HEK293T (cell line): ENCODE measurements at places on chromosomes 16 and 17.
A peak's percentile ranks its signal among the peaks of the same experiment; 100 is the strongest.

- DNase-seq, result no peak
These were observed 23.6 kb downstream of the SPPL2C start for GRCh38 chr17:45868276-45868675.

DNA sequence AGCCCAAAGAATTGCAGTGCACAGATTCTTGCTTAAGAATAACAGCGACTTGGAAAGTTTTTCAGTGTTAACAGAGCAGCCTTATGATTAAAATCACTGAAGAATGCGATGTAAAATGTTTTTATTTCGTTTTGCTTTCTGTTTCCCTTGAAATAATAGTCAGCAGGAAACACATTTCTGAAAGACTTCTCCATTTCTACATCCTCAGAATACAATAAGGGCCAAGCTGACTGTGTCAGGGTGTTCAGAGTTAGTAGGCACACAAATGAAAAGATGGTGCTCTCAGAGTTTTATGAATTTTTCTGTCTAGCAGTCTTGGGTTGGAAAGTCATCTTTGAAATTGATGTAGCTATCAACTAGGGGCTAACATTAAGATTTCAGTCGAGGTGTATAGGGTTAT, 582.9 kb upstream of the RBFOX1 start:
- DNase-seq, result no peak

- no peak for DNase-seq
These were observed 352 bp downstream of the GGNBP2 start for GRCh38 chr17:36545077-36545464.

GRCh38 chr16:75111514-75111940, 5.1 kb downstream of the LDHD start:
- DNase-seq, result no peak

DNA sequence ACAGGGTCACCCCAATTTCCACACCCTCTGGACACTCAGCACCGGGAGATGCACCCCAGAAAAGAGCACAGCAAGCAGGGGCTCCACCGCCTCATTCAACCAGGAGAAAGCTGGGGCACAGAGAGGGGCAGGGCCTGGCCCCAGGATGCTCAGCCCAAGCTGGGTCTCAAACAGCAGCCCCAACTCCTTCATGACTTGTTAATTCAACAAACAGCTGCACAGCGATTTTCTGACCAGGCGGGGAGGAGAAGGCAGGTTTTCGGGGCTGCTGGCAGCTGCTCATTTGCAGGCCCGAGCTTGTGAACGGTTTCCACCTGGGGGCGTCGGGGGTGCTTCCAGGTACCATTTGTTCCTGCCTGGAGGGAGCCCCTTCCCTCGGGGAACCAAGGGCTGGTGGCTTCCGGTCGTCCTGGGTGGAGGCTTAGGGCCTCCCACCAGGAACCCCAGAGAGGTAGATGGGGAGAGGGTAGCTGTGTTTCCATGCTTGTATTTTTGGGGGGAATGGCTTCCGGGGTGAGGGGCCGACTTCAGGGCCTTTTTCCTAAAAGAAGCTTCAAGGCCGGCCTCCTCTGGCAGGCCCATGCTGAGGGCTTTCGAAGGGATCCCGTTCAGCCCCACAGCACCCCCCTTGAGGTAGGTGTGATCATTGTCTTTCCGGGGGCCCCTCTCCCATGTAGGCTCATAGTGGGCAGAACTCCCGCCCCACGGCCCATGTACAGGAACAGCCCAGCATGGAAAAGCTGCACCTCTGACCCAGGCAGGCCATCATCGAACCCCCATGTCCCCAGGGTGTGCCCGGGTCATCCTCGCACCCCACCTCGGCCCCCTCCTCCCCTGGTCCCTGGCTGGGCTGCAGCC, 191.6 kb upstream of the GSE1 start:
- DNase-seq, result no peak

DNA sequence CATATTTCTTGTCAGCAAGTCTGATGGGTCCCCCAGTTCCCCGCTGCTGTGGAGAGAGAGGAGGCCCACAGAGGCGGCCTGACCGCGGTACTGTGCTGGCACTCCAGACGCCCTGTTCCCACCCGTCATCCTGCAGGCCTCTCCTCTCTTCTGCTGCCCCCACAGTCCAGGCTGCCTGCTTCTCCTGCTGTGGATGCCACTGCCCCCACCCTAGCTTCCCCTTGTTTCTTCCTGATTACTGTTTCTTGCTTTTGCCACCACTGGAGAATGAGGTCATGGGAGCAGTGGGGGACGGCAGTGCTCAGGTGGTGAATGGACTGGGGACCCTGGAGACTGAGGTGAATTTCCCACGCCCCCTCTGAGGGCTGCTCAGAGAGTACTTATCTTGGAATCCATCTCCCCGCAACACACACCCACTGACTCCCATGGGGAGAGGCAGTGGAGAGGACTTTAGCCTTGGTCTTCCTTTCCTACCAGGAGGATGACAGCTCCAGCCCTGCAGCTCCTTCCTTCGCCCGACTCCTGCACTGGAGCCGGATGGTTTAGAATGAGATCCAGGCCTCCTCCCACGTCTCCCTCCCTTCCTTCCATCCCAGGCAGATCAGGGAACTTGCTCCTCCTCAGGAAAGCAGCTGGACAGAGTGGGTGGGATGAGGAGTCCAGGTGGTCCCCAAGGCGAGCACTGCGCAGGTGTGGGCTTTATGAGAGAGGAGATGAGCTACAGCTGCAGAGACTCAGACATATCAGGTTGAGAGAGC, 60.4 kb downstream of the PLXDC1 start:
- no peak for DNase-seq

DNA sequence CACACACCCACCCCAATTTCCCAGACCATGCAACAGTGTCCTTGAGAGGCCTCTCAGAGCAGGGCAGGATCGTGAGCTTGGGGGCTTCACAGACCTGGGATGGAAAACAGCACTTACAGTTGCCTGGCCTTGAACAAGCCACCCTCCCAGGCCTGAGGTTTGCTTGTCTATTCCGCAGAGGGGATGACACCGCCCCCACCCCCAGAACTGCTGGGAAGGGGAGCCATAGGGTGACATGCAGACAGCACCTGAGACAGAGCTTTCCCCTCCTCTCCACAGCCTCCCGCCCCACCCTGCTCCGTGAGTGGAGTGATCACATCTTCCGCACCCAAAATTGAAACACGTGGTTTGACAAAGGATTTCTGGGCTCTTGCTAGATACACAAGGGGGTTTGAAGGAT, 131.5 kb upstream of the TNRC6C start:
- no peak for DNase-seq

GRCh38 chr17:45414990-45415881, 17.4 kb downstream of the ARHGAP27 start:
- no peak for DNase-seq

DNA sequence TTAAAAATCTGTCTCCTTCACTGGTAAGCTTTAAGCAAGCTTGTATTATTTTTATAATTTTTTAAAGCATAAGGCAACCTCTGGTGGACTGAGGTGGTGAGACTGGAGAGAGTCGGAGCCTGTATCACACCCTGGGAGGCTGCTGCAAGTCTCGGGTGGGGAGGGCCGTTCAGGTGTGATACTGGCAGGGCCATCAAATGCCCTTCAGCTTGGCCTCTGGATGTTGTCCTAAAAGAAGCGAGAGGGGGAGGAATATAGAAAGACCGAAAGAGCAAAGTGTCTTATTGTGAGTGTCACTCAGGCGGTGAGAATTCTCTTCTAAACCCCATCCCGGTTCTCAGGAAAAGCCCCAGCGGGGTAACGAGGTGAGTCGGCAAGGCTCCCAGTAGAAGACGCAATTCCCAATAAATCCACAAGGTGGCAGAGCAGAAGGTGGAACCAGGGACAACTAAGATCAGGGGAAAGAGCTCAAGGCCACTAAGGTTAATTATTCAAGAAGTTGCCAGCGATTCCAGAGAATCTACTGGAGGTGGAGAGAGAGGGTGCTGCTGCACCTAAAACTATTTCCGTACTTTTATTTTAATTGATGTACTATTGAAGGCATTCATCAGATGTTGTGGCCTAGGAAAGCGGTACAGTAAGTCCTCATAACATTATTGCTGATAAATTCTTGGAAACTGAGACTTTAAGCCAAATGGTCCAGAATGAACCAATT, 14.1 kb downstream of the C17orf67 start:
- peak; percentile 84 for DNase-seq

DNA sequence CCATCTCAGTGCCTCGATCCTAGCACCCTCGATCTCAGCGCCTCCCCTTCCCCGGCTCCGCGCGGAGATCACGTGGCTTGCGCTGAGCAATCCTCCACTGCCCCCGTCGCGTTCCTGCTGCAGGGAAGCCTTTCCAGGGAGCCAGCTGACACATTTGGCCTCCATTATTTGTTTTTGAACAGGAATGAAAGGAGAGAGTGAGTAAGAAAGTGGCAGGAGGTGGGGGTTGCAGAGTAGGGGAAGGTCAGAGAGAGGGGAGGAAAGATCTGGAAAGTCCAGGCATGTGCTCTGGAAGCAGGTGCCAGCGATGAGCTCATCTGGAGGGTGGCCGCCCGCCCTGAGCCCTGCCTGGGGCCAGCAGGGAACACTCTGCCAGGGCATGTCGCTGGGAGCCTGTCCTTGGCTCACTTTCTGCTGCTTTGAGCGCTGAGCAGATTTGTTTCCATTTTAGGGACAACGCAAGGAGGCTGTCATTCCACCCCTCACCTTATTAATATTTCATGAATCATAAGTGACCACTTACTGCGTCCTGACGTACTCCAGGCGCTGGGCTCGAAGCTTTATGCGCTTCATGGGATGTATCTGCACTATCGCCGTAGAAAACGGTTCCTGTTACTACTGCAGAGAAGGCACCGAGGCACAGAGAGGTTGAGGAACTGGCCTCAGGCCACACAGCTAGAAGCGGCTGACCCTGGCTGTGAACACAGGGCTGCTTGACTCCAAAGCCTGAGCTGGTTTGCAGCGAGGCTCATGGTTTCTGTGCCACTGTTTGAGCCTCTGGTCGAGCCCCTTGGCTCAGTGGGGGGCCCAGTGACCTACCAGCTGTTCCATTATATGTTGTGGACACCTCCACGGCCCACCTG, 283.1 kb downstream of the SEC14L1 start:
- DNase-seq, result no peak

DNA sequence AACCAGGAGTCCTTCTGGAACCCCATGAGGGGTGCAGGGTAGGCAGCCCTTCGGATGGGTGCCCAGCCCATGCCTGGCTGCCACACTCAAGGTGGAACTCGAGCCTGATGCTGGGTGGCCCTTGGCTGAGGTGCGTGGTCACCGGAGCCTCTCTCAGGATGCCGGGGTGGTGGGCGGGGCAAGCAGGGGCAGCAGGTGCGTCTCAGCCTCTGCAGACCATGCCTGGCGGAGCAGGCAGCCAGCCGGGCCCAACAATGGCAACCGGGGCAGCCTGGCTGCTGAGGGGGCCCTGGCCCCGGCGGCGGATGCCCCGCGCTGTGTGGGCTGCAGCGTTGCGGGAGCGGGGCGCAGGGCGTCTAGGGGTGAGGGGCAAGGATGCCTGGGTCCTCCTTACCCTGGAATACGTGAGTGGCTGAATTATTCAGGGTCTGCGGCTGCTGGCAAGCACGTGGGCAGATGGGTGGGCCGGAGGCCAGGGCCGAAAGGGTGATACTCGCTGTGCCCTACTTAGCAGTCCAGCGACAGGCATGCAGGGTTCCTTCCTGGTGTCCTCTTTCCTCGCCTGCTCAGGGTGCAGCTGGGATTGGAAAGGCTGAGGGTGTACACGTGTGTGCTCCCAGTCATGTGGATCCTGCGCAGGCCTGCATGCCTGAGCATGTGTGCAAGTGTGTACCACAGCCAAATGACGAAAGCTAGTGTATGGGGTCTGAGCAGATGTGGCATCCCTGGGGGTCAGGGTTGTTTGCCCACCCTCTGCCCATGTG, 14.6 kb downstream of the MYO15A start:
- no peak for DNase-seq

DNA sequence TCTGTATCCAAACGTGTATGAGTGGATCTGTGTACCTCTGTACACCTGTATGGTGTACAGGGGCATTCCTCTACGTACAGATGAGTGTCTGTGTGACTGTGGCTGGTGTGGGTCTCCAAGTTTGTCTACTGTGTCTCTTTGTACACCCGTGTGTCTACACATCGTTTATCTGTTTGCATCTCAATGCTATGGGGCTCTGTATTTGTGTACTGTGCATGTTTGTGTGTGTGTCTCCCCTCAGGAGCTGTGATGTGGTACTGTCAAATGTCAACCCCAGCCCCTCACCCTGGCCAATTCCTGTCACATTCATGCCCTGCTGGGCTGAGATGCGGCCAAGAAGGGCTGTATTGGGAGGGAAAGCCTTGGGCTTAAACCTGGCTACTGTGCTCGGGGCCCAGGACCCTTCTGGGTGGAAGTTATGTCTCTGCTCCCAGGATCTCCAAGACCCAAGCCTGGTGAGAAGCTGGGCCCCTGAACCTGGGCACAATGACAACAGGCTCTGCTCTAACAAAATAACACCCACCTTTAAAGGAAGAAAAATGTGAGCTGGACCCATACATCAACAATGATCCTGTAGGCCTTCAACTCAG, 3.5 kb upstream of the NAGS start:
- no peak for DNase-seq

GRCh38 chr17:28038802-28039201, 3.7 kb upstream of the NLK start:
- no peak for DNase-seq

- peak; percentile 80 for DNase-seq
These were observed 7.5 kb downstream of the SLC16A3 start for GRCh38 chr17:82236142-82236971.

DNA sequence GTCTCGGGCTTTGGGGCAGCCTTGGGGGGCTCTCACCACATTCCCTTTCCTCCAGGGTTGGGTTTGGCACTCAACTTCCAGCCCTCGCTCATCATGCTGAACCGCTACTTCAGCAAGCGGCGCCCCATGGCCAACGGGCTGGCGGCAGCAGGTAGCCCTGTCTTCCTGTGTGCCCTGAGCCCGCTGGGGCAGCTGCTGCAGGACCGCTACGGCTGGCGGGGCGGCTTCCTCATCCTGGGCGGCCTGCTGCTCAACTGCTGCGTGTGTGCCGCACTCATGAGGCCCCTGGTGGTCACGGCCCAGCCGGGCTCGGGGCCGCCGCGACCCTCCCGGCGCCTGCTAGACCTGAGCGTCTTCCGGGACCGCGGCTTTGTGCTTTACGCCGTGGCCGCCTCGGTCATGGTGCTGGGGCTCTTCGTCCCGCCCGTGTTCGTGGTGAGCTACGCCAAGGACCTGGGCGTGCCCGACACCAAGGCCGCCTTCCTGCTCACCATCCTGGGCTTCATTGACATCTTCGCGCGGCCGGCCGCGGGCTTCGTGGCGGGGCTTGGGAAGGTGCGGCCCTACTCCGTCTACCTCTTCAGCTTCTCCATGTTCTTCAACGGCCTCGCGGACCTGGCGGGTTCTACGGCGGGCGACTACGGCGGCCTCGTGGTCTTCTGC, 8.4 kb downstream of the SLC16A3 start:
- no peak for DNase-seq
